ENCODE measurements at places on chromosomes 5 and 9. TPM values are rescaled to one million over a fixed set of nuclear protein-coding genes. Genes with fewer than 3 reads are reported as not detected.
A peak's percentile ranks its signal among the peaks of the same experiment; 100 is the strongest.

Gene PCDHB16
- not detected for total RNA-seq

Gene CCDC180
- 6.6 TPM for total RNA-seq

Gene TICAM2
- total RNA-seq, result 0.30 TPM

Gene PLPPR1
- not detected for total RNA-seq

Gene PCDHGA10
- 0.08 TPM for total RNA-seq

DNA sequence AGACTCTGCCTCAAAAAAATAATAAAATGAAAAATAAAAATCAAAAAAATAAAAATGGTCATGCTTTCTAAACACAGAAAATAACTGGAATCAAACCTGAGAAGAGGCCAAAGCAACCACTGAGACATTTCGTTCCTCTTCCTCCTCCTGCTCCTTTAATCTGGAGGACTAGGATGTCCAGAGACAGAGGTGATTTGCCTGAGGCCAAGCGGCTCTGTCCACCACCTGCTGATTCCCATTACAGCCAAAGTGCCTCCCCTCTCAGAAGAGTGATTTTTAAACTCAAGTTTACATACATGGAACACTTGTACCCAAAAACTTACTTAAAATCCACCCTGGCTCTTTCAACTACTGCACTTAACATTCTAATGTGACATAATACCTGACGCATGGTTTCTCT, 65.6 kb downstream of the TLE1 start:
- H3K36me3 ChIP-seq, result no peaks in the 10 kb centered on the region
- H3K4me1 ChIP-seq, result no peaks in the 10 kb centered on the region
- DNase-seq, result no peak
- H3K4me3 ChIP-seq, result no peak overlapping the region

DNA sequence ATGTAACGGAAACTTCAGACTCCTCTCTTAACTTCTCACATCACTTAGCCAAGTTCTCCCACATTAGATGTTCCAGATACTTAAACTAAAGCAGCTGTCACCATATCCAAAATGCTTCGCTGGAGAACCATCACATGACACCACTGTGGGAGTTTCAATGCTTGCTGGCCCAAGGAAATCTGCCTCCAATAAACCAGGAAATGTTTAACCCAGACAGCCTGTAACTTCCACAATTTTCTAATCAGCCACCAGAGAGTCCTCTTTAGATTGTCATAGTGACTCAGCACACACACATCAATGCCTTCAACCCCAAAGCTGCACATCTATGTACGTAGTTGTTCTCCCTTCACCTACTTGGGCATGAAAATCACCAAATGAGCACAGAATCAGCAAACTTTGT, 118.7 kb downstream of the LPAR1 start:
- no peaks in the 10 kb centered on the region for H3K27me3 ChIP-seq
- no peak overlapping the region for H3K27ac ChIP-seq
- H3K4me1 ChIP-seq, result no peaks in the 10 kb centered on the region

- no peaks in the 10 kb centered on the region for H3K36me3 ChIP-seq
- H3K4me3 ChIP-seq, result no peak overlapping the region
- H3K27me3 ChIP-seq, result no peaks in the 10 kb centered on the region
- no peak for DNase-seq
- H3K4me1 ChIP-seq, result no peaks in the 10 kb centered on the region
Observed at GRCh38 chr5:79562351-79563246, 48.7 kb upstream of the HOMER1 start.

DNA sequence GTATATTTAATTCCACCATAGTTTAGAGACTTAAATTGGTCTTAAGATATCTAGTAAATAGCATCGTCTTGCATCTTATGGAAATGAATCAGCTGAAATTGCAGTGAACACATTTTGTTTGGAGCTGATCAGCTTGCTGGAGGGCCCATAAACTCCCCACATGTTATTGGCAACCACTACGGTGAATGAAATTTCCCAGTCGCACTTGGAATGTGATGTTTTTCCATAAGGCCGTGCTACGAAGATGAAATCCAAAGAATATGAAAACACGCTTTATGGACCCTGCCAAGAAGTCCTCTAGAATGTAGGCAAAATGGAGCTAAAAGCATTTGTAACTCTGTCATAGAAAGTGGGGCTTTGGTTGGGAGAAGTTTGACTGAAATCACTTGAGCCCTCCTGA, 572.1 kb downstream of the ACTL7B start:
- H3K36me3 ChIP-seq, result no peaks in the 10 kb centered on the region
- H3K27me3 ChIP-seq, result no peaks in the 10 kb centered on the region
- no peak overlapping the region for H3K27ac ChIP-seq
- no peak overlapping the region for H3K4me3 ChIP-seq
- no peak for DNase-seq

GRCh38 chr5:138762110-138762509, 8.9 kb downstream of the CTNNA1 start:
- no peak for DNase-seq
- H3K4me3 ChIP-seq, result no peak overlapping the region
- H3K27ac ChIP-seq, result no peak overlapping the region
- H3K4me1 ChIP-seq, result peaks cover 13% of the 10 kb centered on the region
- no peaks in the 10 kb centered on the region for H3K27me3 ChIP-seq
- no peaks in the 10 kb centered on the region for H3K36me3 ChIP-seq

- H3K27ac ChIP-seq, result no peak overlapping the region
- H3K4me1 ChIP-seq, result no peaks in the 10 kb centered on the region
- H3K4me3 ChIP-seq, result no peak overlapping the region
- H3K36me3 ChIP-seq, result no peaks in the 10 kb centered on the region
Observed at GRCh38 chr5:21574961-21575360, 1278.2 kb downstream of the CDH12 start.

GRCh38 chr5:145768863-145769262, 66.3 kb downstream of the PRELID2 start:
- no peaks in the 10 kb centered on the region for H3K4me1 ChIP-seq
- no peak overlapping the region for H3K27ac ChIP-seq
- H3K36me3 ChIP-seq, result no peaks in the 10 kb centered on the region
- no peaks in the 10 kb centered on the region for H3K27me3 ChIP-seq
- no peak for DNase-seq

GRCh38 chr9:72954431-72955125, 1.7 kb upstream of the ALDH1A1 start:
- H3K27me3 ChIP-seq, result no peaks in the 10 kb centered on the region
- H3K4me1 ChIP-seq, result no peaks in the 10 kb centered on the region
- H3K27ac ChIP-seq, result no peak overlapping the region
- H3K36me3 ChIP-seq, result no peaks in the 10 kb centered on the region

- no peaks in the 10 kb centered on the region for H3K27me3 ChIP-seq
- peaks cover 24% of the 10 kb centered on the region for H3K36me3 ChIP-seq
- peaks cover 73% of the 10 kb centered on the region for H3K4me1 ChIP-seq
- H3K4me3 ChIP-seq, result peak overlapping the region; percentile 80
- H3K27ac ChIP-seq, result peak overlapping the region; percentile 90
- no peak for DNase-seq
Observed at GRCh38 chr9:127776924-127777289, 1.6 kb downstream of the SH2D3C start.

Gene IRX4
- not detected for total RNA-seq

DNA sequence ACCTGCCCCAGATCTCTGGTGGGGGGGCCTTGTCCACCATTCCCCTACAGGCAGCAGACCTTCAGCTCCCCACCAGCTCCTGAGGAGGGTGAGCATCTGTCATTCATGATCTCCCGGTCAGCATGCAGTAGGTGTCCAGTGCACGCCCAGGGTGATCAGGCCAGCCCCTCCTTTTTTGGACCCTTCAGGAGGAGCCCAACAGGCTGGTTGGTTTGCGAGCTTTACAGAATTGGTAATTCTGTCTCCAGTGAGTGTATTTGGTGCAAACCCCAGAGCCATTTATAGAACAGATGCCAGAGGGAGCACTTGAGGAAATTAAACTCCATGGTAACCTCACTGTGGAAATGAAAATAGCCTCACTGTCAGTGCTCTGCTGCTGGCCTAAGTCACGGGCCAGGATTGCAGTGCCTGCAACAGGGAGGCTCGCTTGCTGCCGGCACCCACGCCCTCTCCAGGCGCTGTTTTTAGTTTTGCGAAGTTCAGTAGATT, 23.4 kb downstream of the WNK2 start:
- DNase-seq, result no peak
- peaks cover 4% of the 10 kb centered on the region for H3K4me1 ChIP-seq
- H3K36me3 ChIP-seq, result no peaks in the 10 kb centered on the region
- H3K27me3 ChIP-seq, result no peaks in the 10 kb centered on the region

- H3K36me3 ChIP-seq, result no peaks in the 10 kb centered on the region
- no peak overlapping the region for H3K4me3 ChIP-seq
- no peak overlapping the region for H3K27ac ChIP-seq
Observed at GRCh38 chr5:171168171-171168570, 140.9 kb upstream of the TLX3 start.

DNA sequence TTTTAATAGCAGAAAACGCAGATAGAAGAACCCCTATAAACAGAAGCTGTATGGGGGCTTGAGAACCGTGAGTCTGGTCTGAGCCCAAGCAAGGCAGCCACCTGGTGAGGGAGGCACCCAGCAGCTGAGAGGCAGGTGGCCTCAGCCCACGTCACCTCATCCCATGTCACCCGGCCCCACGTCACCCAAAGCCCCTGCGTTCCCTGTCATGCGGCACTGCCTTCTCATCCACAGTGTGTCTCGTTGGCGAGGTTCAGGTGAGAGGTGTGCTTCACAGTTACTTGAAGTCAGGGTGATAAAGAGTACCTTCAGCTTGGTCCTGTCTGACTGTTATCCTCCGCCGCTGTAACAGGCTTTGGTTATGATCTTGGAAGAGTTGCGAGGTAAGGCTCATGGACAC, 80.6 kb upstream of the IRX4 start:
- H3K36me3 ChIP-seq, result no peaks in the 10 kb centered on the region
- H3K4me1 ChIP-seq, result no peaks in the 10 kb centered on the region
- no peak for DNase-seq
- H3K27ac ChIP-seq, result no peak overlapping the region

Gene ANKRD20A1
- total RNA-seq, result not detected

DNA sequence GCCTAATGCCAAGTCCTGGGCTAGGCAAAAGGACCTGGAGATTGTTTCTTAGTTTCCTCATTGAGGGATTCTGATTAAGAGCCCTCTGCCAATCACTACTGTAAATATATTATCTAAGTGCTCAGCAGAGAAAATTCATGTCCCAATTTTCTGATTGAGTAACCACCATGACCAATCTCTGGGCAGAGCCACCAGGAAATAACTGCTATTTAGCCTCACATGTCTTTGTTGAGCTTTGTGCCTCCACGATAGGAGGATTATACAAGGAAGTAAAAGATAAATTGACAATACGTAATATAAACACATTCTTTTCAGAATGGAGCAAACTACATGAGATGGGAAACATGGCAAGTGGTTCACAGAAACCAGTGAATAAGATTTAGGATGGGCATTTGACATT, 396.1 kb upstream of the PAPPA start:
- H3K27ac ChIP-seq, result no peak overlapping the region
- H3K4me3 ChIP-seq, result no peak overlapping the region
- H3K36me3 ChIP-seq, result no peaks in the 10 kb centered on the region
- DNase-seq, result no peak

Gene SIGMAR1
- total RNA-seq, result 11.7 TPM

DNA sequence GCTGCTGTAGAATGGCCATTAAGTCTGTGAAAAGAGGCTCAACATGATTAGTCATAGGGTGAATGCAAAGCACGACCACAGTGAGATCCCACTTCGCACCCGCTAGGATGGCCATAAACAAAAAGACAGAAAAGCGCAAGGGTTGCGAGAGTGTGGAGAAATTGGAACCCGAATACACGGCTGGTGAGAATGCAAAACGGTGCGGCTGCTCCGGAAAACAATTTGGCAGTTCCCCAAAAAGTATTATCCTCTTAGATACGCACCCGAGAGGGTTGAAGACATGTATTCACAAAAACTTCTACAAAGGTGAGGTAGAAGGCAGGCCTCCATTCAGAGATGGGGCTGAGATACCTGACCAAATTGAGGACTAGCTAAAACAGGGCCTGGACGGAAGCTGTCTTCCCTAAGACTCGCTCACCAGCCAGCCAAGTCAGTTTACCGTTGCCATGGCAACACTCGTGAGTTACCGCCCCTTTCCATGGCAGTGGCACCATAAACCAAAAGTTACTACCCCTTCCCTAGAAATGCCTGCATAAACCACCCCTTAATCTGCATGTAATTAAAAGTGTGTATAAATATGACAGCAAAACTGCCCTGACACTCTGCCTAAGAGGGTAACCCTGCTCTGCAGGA, 726 bp upstream of the PSMB7 start:
- H3K4me1 ChIP-seq, result peaks cover 24% of the 10 kb centered on the region
- H3K36me3 ChIP-seq, result peaks cover 31% of the 10 kb centered on the region
- peak overlapping the region; percentile 9 for H3K27ac ChIP-seq
- H3K27me3 ChIP-seq, result no peaks in the 10 kb centered on the region
- peak overlapping the region; percentile 91 for H3K4me3 ChIP-seq

DNA sequence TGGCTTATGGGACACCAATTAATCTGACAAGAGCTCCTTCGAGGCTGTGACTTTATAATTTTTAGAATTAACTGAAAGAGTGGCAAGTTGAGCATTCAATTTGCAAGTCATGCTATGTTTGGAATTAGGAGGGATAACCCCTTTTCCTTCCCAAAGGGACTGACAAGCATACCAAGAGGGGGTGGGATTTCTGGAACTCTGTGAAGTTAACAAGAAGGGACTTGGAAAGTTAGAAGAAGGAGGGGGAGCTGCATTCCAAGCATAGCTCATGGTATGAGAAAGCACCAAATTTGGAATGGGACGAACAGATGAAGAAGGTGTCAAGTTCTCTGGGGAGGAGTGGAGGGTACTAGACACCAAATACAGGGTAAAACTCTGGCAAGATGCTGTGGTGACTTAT, 8.9 kb upstream of the PALM2AKAP2 start:
- no peak overlapping the region for H3K4me3 ChIP-seq
- no peak for DNase-seq
- no peak overlapping the region for H3K27ac ChIP-seq
- peaks cover 18% of the 10 kb centered on the region for H3K27me3 ChIP-seq
- no peaks in the 10 kb centered on the region for H3K4me1 ChIP-seq
- no peaks in the 10 kb centered on the region for H3K36me3 ChIP-seq

DNA sequence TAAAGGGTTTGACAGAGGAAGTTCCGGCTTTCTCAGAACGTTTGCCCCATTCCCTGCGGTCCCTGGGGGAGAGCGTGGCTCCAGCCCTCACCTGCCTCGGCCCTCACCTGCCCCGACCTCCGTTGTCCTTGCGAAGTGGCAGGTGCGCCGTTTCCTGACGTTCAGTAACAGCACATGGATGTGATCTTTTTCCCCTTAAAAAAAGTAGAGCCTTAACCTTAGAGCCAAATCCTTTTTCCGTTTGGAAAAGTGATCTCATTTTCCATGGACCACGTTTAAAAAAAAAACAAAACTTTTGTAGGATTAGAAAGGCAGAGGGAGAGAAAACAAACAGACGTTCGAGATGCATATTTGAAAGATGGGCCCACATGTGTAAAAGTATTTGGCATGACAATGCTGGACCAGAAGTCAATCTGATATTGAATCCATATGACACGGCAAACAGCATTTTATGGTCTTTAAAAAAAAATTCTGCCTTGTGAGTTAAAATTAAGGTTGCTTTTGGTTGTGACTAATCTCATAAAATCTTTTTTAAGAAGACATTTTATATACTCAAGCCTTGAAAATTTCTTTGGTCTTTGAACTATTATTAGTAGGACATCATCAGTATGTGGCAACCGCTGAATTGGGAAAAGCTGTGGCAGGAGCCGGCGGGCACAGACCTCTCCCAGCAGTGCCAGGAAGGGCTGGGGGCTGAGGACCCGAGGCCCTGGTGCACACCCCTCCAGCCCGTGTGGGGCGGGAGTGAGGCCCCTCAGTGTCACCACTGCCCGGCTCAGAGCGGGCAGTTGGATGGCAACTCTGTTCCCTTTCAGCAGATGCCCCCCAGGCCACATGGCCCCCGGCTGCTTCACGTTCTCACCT, 42.5 kb upstream of the EXOC3 start:
- no peak overlapping the region for H3K27ac ChIP-seq
- H3K4me1 ChIP-seq, result peaks cover 8% of the 10 kb centered on the region
- H3K27me3 ChIP-seq, result peaks cover 25% of the 10 kb centered on the region
- H3K36me3 ChIP-seq, result no peaks in the 10 kb centered on the region

All from CD4-positive, alpha-beta T cell (primary cell).